ENCODE measurements at places on chromosomes 11 and 22.
A peak's percentile ranks its signal among the peaks of the same experiment; 100 is the strongest.

DNA sequence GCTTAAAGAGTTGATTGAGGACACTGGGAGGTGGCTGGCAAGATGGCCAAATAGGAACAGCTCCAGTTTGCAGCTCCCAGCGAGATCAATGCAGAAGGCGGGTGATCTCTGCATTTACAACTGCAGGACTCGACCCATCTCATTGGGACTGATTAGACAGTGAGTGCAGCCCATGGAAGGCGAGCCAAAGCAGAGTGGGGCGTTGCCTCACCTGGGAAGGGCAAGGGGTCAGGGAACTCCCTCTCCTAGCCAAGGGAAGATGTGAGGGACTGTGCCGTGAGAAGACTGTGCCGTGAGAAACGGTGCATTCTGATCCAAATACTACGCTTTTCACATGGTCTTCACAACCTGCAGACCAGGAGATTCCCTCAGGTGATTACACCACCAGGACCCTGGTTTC lies 36.4 kb downstream of the ARHGAP32 start:
- no peak for DNase-seq

- DNase-seq, result no peak
These were observed 1073.0 kb downstream of the BRD1 start for GRCh38 chr22:48754611-48755058.

DNA sequence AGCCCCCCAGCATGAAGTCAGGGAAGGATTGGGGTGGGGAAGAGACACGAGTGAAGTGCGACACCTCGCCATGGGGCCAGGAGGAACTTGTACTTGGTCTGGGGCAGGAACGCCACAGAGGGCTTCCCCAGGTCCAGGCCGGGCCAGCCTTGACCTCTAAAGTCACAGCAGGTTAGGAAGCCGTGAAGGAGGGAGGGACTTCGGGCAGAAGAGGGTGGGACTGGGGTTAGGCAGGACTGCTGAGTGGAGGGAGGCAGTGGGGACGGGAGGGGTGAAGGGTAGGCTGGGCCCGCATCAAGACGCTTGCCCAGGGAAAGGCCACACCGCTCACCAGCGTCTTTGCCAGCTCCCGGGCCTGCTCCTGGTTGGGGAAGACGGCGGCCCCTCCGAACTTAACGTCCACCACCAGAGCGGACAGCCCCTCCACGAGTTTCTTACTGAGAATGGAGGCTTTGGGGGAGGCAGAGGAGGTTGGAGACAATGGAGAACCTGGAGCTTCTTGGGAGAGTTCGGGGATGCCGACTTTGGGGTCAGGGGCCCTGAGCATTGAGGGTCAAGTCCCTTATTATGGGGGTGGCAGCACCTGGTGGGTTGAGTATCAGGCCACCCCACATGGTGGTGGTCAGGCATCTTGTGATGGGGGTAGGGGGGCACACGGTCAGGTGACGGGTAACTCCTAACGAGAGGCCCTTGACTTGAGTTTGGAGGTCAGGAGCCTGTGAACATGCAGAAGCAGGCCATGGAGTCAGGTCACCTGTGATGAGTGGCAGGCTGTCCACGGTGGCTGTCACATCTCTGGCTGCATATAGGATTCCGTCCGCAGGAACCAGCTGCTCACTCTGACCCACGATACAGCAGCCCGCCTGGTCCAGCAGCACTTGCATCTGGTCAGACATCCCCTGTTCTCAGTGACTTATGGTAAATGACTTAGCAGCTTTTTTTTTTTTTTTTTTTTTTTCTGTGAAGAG lies 1.7 kb upstream of the SCO2 start:
- DNase-seq, result no peak

DNA sequence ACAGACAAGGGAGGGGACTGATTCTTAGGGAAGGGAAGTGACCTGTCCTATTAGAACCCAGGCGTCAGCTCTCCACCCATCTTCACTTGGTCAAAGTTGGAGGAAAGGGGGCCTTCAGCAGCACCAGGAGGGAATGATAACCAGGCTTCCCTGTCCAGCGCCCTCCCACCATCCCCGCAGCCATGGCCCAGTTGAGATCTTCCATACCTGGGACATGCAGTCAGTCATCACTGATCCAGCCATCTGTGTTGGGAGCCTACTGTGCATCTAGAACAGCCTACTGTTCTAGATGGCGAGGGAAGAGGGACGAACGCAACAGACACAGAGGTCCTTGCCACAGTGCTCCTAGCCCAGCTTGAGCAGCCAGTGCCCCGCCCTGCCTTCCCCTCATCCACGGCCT lies 40.6 kb downstream of the PDGFB start:
- DNase-seq, result no peak

DNA sequence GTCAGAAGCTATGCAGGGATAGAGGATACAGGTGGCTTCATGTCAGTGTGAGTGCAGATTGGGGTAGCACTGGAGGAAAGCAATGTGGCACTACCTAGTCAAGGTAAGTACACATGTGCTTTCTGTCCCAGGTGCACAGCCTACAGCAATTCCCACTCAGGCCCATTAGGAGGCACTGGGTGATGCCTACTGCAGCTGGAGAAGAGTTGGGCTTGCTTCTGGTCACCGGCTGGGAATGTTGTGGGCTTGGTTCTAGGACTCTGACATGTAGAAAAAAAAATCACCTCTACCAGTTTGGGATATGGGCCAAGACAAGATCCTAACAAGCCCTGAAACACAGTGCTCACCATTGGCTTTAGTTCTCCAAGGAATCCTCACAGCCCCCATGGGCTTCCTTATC lies 69.7 kb downstream of the TENM4 start:
- DNase-seq, result no peak

- DNase-seq, result no peak
These were observed 44.3 kb downstream of the RASSF10 start for GRCh38 chr11:13053255-13053917.

GRCh38 chr22:27372969-27373670 lies 428.4 kb downstream of the MN1 start:
- no peak for DNase-seq

DNA sequence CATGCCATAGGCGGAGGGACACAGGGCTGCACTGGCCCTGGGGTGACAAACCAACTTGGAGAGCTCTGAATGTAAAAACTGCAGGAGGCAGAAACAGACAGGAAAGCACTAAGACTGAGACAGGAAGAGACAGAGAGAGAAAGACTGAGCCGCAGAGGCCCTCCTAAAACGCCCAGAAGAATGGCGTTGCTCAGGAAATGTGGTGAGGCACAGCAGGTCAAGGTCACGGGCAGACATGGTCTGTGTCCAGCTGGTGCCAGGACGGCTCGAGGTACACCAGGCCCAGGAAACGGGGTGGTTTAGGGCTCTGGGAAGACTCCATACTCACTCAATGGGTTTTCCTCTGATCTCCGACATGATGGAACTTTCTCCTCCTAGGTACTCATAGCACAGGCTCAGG lies 29.1 kb downstream of the MAFF start:
- no peak for DNase-seq

DNA sequence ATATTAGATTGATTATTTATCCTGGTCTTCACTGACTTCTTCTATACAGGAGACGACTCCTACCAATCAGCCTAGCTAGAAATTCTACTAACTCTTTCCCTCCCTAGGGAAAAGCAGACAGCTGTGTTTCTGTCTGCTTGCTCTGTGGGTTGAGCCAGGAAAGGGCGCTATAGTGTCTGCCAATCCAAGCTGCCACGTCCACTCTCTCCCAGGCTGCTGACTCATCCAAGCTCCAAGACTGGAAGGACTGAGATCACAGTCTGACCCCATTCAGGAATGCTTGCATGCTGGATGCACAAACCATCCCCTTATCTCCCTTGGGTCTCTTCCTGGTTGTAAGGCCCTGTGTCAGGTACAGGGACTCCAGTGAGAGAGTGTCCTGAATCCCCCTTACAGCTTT lies 955.6 kb downstream of the OPCML start:
- peak; percentile 97 for DNase-seq

GRCh38 chr22:29979777-29980321 lies 96.9 kb downstream of the MTMR3 start:
- no peak for DNase-seq

DNA sequence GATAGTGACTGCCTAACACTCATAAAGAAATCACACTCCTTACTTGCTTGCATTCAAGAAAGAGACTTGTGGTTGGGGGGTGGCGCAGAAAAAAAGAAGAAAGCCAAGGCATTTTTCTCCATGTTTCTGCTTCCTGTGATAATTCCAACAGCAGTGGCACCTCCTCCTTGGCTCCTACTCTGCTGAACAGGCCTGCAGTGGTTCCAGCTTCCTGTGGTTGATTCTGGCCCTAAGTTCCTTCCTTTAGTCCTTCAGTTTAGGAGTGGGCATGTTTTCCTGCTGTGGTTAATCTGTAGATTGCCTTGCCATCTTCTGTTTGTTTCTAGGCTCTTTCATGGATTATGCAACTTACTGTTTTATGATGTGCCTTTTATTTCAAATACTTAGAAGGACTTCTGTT lies 940.4 kb downstream of the DLG2 start:
- DNase-seq, result no peak

DNA sequence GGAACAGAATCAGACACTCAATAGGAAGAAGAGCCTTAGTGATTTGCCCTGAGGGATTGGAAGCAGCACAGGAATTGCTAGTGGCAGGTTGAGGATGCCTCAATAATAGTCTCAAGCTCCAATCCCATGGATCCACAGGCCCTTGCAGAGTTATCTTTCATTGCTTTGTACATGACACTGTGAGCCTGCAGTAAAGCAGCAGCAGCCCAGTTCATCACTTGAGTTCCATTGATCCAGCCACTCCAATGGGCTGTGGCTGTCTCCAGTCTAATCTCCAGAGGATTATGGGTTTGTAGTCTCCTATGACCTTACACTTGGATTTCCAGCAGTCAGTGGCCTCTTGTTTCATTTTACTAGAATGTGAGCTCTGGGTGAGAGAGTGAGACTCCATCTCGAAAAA lies 45.4 kb downstream of the AAMDC start:
- no peak for DNase-seq
